Occipital lobe (tissue), 3 donors: ENCODE measurements at places on chromosomes 7 and 10. TPM values are rescaled to one million over a fixed set of nuclear protein-coding genes. Genes with fewer than 3 reads are reported as not detected.

Gene MCM10
- total RNA-seq: 2.5 TPM

Gene GJD4
- total RNA-seq: not detected

Gene FAM20C
- 18.1 TPM for total RNA-seq

Gene SLC16A12
- 4.1 TPM for total RNA-seq

Gene CNPY4
- total RNA-seq: 19.2 TPM

Gene SEMA3E
- total RNA-seq: 22.9 TPM

Gene ZYX
- total RNA-seq: 9.4 TPM

Gene PRSS2
- not detected for total RNA-seq

Gene ARMC3
- 5.1 TPM for total RNA-seq

Gene LIPK
- not detected for total RNA-seq

Gene PLAU
- 0.94 TPM for total RNA-seq

Gene OR6B1
- not detected for total RNA-seq

Gene CC2D2B
- total RNA-seq: 2.0 TPM

Gene LRRC17
- total RNA-seq: 27.0 TPM

Gene PAPSS2
- 3.1 TPM for total RNA-seq

Gene TIMM23B
- 17.8 TPM for total RNA-seq

Gene GALNT17
- total RNA-seq: 13.3 TPM

Gene PRPF18
- total RNA-seq: 39.8 TPM

Gene HOXA4
- not detected for total RNA-seq

Gene COL28A1
- total RNA-seq: 0.62 TPM

Gene STEAP1
- 0.16 TPM for total RNA-seq

Gene TAS2R3
- 2.5 TPM for total RNA-seq

Gene NUTM2E
- 0.78 TPM for total RNA-seq

Gene ADAMTS14
- 0.16 TPM for total RNA-seq

Gene SPDYE16
- not detected for total RNA-seq

Gene NEUROD6
- total RNA-seq: 600 TPM

Gene SUN3
- total RNA-seq: not detected

Gene SPDYE11
- total RNA-seq: not detected

Gene MET
- total RNA-seq: 65.5 TPM

Gene TEX36
- not detected for total RNA-seq

Gene COL13A1
- total RNA-seq: 1.7 TPM

Gene METTL27
- total RNA-seq: 0.78 TPM

Gene FFAR4
- not detected for total RNA-seq

Gene RNF148
- 0.78 TPM for total RNA-seq

Gene MARVELD1
- total RNA-seq: 3.4 TPM

Gene SFMBT2
- total RNA-seq: 17.8 TPM

Gene TBXAS1
- total RNA-seq: 3.4 TPM
